ENCODE measurements at places on chromosomes 7 and 10.

DNA sequence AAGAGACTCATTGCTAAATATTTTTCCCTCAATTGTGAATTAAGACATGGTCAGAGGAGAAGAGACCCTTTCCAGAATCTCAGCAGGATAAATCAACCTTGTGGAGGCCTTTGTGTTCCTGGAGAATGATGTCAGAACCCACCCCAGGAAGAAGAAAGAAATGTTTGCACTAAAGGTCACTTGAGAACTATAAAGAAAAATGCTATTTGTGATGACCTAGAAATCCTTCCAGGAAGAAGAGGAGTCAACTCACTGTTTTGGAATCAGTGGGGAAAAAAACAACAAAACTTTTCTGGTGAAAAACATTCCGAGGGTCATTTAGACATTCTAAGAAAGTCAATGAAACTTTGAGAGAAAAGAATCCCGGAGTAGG, 129.1 kb upstream of the ANKRD1 start:
- no peak for DNase-seq

- no peak for DNase-seq
Measured at GRCh38 chr7:132709971-132710567, 133.8 kb upstream of the PLXNA4 start.

GRCh38 chr7:118288098-118288497, 63.6 kb downstream of the ANKRD7 start:
- no peak for DNase-seq

DNA sequence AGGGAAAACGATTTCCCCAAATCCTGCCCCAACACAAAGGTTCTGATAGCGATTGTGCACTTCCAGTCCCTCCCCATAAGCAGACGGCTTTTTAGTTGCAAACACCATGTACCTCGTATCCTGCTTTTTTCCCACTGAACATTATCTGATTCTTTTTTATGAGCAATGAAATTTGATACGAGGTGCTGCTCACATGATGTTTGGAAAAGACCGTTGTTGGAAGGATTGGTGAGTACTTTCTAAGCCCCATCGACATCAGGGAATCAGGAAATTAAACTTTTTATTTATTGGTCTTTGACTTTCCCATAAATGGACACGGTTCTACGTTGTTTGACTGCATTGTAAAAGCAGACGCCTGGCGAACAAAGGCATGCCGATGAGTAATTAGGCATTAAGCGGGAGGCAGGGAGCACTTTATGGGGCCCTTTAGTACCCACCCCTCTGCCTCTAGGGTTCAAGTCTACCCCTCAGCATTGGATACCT, 49.4 kb downstream of the TEX36 start:
- DNase-seq = no peak

DNA sequence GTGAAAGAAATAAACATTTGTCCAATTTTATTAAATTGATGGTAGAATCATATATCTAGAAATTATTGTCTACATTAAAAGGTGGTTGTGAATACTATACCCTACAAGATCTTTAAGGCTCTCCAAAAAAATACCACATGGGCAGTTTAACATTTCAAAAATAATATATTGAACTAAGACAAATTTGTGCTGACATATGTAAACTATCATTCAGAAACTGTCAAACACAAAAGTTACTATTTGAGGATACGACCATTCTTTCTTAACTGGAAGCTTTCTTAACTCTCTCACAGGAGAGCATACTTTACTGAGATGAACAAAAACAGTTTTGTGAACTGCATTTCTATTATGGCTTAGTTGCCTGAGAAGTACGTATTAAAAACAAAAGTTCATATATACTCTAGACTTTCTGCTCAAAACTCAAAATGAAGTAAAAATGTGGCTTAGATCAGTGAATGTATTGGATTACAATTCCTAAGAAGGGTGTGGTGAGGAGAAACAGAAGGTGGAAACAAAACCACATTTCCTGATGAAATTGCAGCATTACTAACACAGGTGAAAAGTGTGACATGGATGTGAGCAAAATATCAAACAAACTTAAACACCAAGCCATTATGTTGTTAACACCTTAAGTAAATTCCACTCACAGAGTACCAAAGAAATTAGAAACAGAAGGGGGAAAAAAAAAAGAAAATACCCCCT, 138.5 kb downstream of the SEMA3A start:
- DNase-seq = no peak
